Gastrocnemius medialis (tissue), 4 donors: ENCODE measurements at places on chromosomes 7 and 10. TPM values are rescaled to one million over a fixed set of nuclear protein-coding genes. Genes with fewer than 3 reads are reported as not detected.

GRCh38 chr10:106338486-106338885, 826.0 kb downstream of the SORCS1 start:
- H3K27me3 ChIP-seq = no peaks in the 10 kb centered on the region
- H3K4me3 ChIP-seq = no peak overlapping the region
- no peaks in the 10 kb centered on the region for H3K36me3 ChIP-seq
- H3K4me1 ChIP-seq = no peaks in the 10 kb centered on the region
- DNase-seq = no peak
- no peak overlapping the region for H3K27ac ChIP-seq

DNA sequence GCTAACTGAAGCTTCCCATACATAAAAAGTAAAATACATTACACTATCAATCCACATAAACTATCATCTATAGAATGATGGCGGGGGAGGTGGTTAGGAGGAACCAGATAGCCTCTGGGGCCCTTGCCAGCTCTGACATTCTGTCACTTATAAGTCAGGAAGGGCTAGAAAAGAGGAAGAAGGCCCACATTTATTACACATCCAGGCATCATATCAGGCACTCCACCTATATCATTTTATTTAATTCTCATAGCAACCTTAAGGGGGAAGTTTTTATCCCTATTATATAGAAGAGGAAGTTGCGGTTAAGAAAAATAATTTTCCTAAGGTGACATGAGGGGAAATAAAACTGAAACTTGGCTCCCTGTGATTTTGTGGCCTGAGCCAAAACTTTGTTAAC, 29.9 kb downstream of the HEPACAM2 start:
- no peaks in the 10 kb centered on the region for H3K27me3 ChIP-seq
- no peak overlapping the region for H3K4me3 ChIP-seq
- DNase-seq = no peak
- no peaks in the 10 kb centered on the region for H3K4me1 ChIP-seq
- H3K36me3 ChIP-seq = no peaks in the 10 kb centered on the region

- H3K36me3 ChIP-seq = peaks cover 12% of the 10 kb centered on the region
- DNase-seq = peak; percentile 91
- H3K27me3 ChIP-seq = no peaks in the 10 kb centered on the region
- peak within 1 kb of the TSS; percentile 99 for H3K27ac ChIP-seq
Observed at GRCh38 chr7:48089046-48090003, at the start of gene UPP1. Gene UPP1, plus strand, starts transcription at chr7:48089265. Its CDS starts 5,519 bp downstream, at chr7:48094784.

DNA sequence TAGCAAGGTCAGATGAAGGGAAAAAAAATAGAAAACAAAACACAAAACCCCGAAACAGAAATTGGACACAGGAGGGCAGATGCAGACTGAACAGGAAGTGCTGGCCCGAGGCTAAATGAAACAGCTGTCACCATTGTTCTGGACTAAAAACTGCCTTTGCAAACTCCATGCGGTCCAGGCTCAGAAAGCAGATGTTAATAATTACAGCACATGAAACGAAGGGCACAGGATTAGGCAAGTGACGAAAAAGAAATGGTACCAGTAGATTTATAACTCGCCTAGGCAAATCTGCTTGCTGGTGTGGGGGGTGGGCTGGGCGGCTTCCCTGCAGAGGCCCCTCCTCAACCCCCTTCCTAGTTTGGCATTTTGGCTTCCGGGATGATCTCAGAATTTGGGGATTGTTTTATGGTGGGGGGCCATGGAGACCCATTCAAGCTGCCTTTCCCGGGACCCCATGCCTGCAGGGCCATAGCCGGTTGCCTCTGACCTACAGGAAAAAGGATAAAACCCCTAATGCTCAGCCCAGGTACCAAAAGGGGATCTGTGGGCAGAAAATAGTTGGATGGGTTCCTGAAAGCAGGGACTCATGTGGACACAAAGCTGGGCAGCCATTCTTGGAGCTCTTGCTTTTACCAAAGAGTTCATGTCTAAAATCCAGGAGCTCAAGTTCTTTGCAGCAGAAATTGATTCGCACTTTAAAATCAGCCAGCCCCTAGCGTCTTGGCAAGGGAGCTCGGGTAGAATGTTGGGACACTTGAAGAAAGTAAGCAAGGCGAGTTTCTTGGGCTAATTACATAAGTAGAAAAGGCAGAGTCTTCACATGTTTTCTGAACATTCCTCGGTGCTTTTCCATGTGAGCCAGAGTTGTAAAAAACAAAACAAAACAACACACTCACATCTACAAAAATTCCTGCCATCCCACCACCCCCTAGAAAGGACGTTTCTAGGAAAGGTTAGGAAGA, 39.0 kb upstream of the EMX2 start:
- no peaks in the 10 kb centered on the region for H3K4me1 ChIP-seq
- no peaks in the 10 kb centered on the region for H3K36me3 ChIP-seq
- DNase-seq = no peak

- peaks cover 12% of the 10 kb centered on the region for H3K27me3 ChIP-seq
- H3K27ac ChIP-seq = no peak overlapping the region
Observed at GRCh38 chr7:1610678-1611302, 41.0 kb upstream of the PSMG3 start.

GRCh38 chr7:4602905-4603842, 78.9 kb upstream of the FOXK1 start:
- H3K4me1 ChIP-seq = no peaks in the 10 kb centered on the region
- no peak overlapping the region for H3K4me3 ChIP-seq
- H3K27ac ChIP-seq = no peak overlapping the region
- DNase-seq = no peak

- no peak for DNase-seq
- no peak overlapping the region for H3K4me3 ChIP-seq
- no peaks in the 10 kb centered on the region for H3K36me3 ChIP-seq
- H3K27ac ChIP-seq = no peak overlapping the region
Observed at GRCh38 chr7:22791204-22792158, 31.2 kb downstream of the TOMM7 start.

GRCh38 chr10:74543276-74543675, 283.1 kb upstream of the KAT6B start:
- DNase-seq = no peak
- H3K4me1 ChIP-seq = peaks cover 4% of the 10 kb centered on the region
- H3K27ac ChIP-seq = no peak overlapping the region
- H3K36me3 ChIP-seq = no peaks in the 10 kb centered on the region
- no peak overlapping the region for H3K4me3 ChIP-seq

KIF11 gene
- total RNA-seq = 0.40 TPM

ZP3 gene
- total RNA-seq = not detected

- DNase-seq = no peak
- no peaks in the 10 kb centered on the region for H3K4me1 ChIP-seq
- no peaks in the 10 kb centered on the region for H3K27me3 ChIP-seq
- no peak overlapping the region for H3K27ac ChIP-seq
- no peaks in the 10 kb centered on the region for H3K36me3 ChIP-seq
Observed at GRCh38 chr10:115861864-115862263, 411.1 kb downstream of the GFRA1 start.

HOXA4 gene
- 1.9 TPM for total RNA-seq

GRCh38 chr7:2732959-2733584, 45.1 kb downstream of the AMZ1 start:
- no peaks in the 10 kb centered on the region for H3K27me3 ChIP-seq
- H3K4me1 ChIP-seq = peaks cover 18% of the 10 kb centered on the region
- peak overlapping the region; percentile 62 for H3K27ac ChIP-seq
- H3K36me3 ChIP-seq = no peaks in the 10 kb centered on the region
- DNase-seq = peak; percentile 79
- no peak overlapping the region for H3K4me3 ChIP-seq

NPC1L1 gene
- 0.07 TPM for total RNA-seq

DNA sequence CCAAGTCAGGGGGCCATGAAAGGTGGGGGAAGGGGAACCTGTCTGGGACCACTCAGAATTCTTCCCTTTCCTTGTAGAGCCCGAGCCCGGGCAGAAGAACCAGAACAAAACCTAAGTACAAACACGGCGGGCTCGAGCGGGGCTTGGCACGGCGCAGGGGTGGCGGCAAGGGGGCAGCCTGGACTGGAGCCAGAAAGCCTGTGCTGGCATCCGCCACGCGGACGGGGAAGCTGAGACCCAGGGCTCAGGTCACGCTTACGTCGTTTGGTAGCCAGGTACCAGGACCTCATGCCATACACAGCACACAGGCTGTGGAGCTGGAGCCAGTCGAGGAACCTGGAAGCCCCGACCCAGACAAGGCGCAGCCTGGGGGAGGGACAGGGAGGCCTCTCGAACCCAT, 6.6 kb upstream of the GPER1 start:
- no peak overlapping the region for H3K4me3 ChIP-seq
- DNase-seq = no peak
- peaks cover 15% of the 10 kb centered on the region for H3K4me1 ChIP-seq
- H3K36me3 ChIP-seq = no peaks in the 10 kb centered on the region

ATOH7 gene
- total RNA-seq = not detected

TAC1 gene
- total RNA-seq = 0.38 TPM

- no peaks in the 10 kb centered on the region for H3K27me3 ChIP-seq
- H3K27ac ChIP-seq = no peak overlapping the region
- H3K36me3 ChIP-seq = no peaks in the 10 kb centered on the region
- DNase-seq = no peak
- H3K4me1 ChIP-seq = no peaks in the 10 kb centered on the region
Observed at GRCh38 chr7:82697897-82698296, 254.3 kb upstream of the CACNA2D1 start.

- no peaks in the 10 kb centered on the region for H3K4me1 ChIP-seq
- H3K4me3 ChIP-seq = no peak overlapping the region
- DNase-seq = no peak
Observed at GRCh38 chr7:118436663-118437062, 212.2 kb downstream of the ANKRD7 start.

DNA sequence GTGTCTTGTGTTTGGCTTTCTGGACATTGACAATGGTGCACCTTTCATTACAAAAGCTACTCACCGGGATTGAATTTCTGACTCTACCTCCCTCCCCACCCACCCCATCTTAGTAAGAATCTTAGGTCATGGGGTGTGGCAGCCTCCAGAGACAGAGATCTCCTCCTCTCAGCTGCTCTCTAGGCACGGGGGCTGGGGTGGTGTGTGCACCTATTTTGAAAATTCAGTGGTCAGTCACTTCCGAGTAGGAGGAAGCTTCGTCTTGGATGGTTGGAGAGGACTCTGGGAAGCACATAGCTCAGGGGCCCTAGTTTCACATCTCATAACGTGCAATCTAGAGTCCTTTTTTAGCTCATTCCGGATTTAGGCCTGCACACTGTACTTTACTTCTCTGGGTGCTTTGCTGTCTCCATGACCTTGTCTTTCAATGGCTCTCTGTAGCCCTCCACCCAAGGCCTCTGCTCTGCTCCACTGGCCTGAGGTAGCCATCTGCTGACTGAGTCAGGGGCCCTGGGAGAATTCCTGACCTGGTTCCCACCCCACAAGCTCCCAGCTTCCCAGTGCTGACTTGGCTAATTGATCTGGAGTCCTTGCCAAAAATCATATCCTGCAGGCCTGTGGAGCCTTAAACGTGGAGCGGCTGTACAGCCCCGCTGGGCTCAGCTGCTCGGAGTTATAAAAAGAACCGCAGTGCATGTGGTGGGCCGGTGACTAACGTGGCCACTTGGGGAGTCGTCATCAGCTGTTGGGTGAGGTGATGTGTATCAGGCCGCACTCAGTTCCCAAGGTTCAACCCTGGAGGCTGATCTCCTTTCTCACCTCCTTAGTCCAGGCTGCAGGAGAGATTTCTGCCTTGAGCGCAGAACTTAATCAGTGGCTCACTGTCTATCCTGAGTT, 19.3 kb upstream of the ADAMTS14 start:
- DNase-seq = no peak
- H3K4me3 ChIP-seq = no peak overlapping the region
- H3K4me1 ChIP-seq = no peaks in the 10 kb centered on the region
- no peak overlapping the region for H3K27ac ChIP-seq
- H3K36me3 ChIP-seq = no peaks in the 10 kb centered on the region
- no peaks in the 10 kb centered on the region for H3K27me3 ChIP-seq

CALML3 gene
- not detected for total RNA-seq

DNA sequence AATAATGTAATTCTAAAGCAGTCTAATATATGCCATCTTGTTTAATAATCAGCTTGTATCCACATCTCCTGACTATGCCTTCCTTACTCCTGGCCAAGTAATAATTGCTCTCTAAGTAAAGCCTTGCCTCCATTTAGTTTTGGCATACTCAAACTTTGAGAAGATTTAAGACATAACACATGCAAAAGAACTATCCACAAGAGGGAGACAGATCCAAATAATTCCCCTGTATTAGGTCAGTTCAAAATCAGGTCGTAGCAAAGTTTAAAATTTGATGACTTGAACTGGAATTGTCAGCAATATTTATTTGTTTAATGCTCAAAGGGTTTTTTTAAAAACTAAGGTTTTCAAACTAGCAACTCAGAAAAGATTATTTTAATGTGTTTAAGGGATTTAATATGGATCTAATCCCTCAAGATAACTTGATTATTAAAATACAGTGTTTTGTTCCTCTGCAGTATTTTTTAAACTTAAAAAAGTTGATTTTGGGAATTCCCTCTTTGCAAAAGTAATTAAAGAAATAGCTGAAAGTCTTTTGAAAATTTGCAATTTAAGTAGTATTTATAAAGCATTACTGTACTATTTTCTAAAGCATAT, 95.3 kb downstream of the HDAC9 start:
- H3K4me1 ChIP-seq = no peaks in the 10 kb centered on the region
- no peak overlapping the region for H3K4me3 ChIP-seq
- no peak overlapping the region for H3K27ac ChIP-seq
- DNase-seq = no peak
- H3K27me3 ChIP-seq = no peaks in the 10 kb centered on the region

SHTN1 gene
- 1.1 TPM for total RNA-seq

- H3K4me1 ChIP-seq = no peaks in the 10 kb centered on the region
- H3K27ac ChIP-seq = no peak overlapping the region
- H3K27me3 ChIP-seq = peaks cover 32% of the 10 kb centered on the region
- H3K36me3 ChIP-seq = no peaks in the 10 kb centered on the region
Observed at GRCh38 chr10:101095550-101096213, 33.9 kb downstream of the KAZALD1 start.

TBX20 gene
- not detected for total RNA-seq

- H3K36me3 ChIP-seq = no peaks in the 10 kb centered on the region
- H3K27ac ChIP-seq = no peak overlapping the region
- DNase-seq = no peak
- peaks cover 41% of the 10 kb centered on the region for H3K27me3 ChIP-seq
- H3K4me3 ChIP-seq = peak overlapping the region; percentile 54
Observed at GRCh38 chr7:127252377-127252713, 396 bp downstream of the GRM8 start.

DNA sequence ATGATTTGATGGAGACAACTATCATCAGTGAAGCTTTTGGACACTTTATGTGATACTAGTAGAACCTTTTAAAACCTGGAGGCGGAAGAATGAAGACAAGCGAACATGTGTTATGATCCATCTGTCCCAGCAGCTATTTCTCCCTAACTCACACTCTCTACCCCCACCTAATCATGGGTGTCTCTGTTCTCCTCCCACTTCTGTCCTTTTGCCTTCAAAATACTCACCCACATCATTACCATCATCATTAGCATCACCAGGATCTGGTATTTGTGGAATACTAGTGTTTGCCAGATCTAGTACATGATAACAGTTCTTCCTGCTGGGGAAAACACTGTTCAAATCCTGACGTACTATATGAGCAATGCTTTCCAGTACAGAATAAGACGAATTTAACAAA, 287.7 kb downstream of the DOCK4 start:
- H3K4me1 ChIP-seq = no peaks in the 10 kb centered on the region
- H3K27ac ChIP-seq = no peak overlapping the region
- H3K4me3 ChIP-seq = no peak overlapping the region
- no peaks in the 10 kb centered on the region for H3K27me3 ChIP-seq
- no peak for DNase-seq
- H3K36me3 ChIP-seq = no peaks in the 10 kb centered on the region
